Stimulated activated CD8-positive, alpha-beta memory T cell treated with anti-CD3 and anti-CD28 coated beads, Interleukin-2, amount 100 ng/mL, for 1 hour (primary cell): ENCODE measurements at places on chromosomes 7 and 10.

GRCh38 chr10:62814756-62815380, 1.3 kb downstream of the EGR2 start:
- DNase-seq = no peak

DNA sequence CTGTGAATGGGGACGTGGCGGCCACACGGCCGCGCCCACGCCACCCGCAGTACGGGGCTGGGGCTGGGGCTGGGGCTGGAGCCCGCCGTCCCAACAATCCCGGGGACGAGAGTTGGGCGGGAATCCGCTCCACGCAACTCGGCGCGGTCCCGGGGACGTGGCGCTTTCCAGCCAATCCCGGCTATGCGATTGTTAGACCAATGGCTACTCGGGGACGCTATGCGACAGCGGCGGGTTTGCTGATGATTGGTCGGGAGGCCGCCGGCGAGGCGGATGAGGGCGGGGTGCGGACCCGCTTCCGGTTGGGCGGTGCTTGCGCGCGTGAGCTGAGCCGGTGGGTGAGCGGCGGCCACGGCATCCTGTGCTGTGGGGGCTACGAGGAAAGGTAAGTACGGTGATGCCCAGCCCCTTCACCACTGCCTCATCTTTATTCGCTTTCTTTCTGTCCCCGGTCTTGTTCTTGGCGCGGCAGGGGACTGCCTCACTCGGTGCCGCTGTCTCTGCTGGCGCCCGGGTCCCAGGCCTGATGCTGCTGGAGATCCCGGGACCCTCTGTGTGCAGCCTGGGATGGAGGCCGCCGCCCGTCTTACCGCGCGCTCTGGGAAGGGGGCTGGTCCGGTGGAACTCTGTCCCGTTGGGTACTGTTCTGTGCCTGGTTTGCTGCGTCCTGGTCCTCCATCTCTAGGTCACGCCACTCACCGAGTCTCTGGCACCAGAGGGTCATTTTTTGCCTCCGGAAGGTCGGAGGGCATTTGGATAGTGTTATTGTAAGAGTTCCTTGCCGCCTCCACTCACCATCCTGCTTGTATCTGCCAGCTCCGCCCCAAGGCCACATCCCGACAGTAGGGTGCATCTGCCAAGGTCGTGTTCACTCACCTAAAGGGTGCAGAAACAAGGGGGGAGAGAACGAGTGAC, at the start of gene CALU:
Gene CALU (plus strand): TSS at position 312 of the 915 bp plus-strand sequence. CDS start 9,225 bp downstream, outside the sequence.
- DNase-seq = peak; percentile 89

DNA sequence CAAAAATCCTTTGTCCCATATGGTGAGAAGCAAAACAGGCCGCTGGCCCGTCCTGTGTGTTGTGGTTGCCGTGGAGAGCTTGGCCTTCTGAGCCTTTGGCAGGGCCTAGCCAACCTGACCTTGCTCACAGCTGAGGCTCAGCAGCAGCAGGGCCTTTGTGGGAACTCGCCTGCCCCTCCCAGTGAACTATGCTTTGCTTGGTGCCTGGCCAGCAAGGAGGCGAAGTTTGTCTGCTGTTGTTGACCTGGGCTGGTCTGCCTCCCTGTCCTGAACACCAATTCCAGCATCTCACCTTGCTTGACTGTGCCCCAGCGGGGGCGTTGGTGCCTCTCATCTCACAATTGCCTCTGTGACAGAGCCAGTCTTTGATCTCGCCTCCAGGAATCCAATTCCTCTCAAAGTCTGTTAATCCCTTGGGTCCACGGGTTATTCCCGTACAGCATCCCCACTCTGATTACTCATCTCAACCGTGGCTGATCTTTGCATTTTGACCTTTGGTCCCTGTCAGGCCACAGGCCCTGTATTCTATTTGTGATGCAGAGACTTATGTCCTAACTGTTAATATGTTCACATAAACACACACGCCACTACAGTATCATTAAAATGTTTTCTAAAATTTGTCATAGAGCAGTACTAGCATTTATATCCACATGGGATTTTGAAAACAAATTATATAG, 22.6 kb downstream of the EPDR1 start:
- no peak for DNase-seq

DNA sequence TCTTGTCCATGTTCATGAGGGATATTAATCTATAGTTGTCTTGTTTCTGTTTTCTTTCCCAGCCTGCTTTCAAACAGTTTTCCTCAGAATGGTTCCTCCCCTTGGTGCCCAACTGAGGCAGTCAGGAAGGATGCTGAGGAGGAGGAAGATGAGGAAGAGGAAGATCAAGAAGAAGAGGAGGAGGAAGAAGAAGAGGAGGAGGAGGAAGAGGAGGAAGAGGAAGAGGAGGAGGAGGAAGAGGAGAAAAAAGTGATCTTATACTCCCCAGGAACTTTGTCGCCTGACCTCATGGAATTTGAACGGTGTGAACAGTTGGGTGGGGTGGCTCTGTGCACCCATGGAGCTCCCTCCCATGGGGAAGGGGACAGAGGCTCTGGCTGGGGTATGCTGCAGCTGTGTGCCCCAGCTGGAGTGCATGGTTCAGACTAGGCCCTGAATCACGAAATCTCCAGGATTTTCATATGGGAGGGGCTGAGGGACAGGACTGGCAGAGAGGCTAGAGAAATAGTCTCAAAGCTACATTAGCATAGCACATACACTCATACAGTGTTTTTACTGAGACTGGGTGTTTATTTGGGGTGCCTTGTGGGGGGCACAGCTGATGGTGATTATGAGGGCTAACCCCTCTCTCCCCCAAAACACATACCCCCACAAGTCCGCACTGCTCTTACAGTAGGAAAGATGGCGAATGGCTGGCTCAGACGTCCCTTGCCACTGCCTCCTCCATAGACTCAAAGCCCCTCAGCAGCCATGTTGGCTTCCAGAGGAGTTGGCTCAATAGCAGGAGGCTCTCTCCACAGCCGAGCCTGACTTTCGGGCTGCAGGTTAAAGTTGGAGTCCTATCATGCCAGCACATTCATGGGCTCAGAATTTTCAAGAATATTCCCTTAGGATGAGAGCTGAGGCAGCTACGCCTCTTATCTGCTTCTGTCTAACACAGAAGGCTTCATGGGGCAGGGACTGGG, 11.9 kb downstream of the STRA8 start:
- DNase-seq = no peak

- DNase-seq = no peak
Measured at GRCh38 chr7:55140941-55141278, 122.1 kb downstream of the EGFR start.

- DNase-seq = no peak
Measured at GRCh38 chr7:56686276-56686859, 445.9 kb downstream of the ZNF479 start.
